HuH-7 (cell line): ENCODE measurements at places on chromosomes 1 and 21.

- no peak for DNase-seq
Measured at GRCh38 chr1:99297923-99298322, 33.6 kb downstream of the PLPPR4 start.

GRCh38 chr1:174023440-174023839 is 1.3 kb upstream of the RC3H1 start:
- no peak for DNase-seq

DNA sequence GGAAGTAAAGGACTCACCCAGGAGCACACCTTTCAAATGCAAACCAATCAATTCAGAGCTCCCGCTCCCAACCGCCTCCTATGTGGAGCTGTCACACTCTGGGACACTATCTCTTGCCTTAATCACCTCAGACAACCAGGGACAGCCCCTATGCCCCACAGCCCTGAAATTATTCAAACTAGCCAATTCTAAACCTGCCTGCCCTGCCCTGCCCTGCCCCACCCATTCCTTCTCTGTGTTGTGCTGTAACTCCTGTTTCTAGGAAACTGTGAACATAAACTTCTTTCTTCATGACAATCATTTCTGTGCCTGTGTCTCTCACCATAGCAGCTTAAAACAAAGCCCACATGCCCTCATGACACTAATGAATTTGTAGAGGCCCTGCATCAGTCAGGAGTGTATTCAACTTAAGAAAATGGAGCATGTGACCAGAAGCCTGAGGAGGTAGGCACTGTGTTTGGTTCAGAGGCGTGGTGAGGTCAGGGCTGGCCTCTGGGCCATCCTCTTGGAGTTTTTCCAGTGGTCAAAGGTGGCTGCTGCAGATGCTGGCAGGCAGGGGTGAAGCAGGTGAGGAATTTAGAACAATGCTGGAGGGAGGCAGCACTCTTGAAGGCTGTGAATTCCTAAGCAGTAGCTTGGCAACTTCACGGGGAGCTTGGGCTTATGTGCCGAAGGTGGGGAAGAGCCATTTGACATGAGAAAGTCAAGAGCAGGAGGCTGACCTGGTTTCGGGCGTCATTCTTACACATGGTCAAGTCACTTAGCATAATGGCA is 74.5 kb downstream of the RHOU start:
- DNase-seq: peak; percentile 37

- DNase-seq: no peak
Measured at GRCh38 chr21:35346697-35347096, 297.6 kb upstream of the RUNX1 start.

GRCh38 chr1:228964178-228965089 is 229.2 kb downstream of the RHOU start:
- peak; percentile 57 for DNase-seq

- no peak for DNase-seq
Measured at GRCh38 chr1:6425658-6426057, 1.1 kb downstream of the ESPN start.

DNA sequence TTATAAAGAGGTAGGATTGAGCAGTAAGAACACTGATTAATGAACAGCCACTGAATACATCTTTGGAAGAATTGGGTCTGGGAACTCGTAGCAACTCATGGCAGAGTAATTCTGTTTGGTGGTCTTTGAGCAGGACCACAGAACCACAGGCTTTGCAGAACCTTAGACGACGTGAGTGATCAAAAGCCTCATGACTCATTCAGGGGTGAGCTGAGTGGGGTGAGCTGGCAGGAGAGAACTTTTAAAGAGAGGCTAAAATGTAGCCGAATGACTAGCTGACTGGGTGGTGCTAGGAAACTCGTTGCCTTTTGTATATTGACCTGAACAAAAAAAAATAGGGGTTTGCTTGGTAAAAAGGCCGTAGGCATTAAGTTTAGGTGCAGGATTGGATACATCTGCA is 313.8 kb downstream of the TGFB2 start:
- DNase-seq: no peak

DNA sequence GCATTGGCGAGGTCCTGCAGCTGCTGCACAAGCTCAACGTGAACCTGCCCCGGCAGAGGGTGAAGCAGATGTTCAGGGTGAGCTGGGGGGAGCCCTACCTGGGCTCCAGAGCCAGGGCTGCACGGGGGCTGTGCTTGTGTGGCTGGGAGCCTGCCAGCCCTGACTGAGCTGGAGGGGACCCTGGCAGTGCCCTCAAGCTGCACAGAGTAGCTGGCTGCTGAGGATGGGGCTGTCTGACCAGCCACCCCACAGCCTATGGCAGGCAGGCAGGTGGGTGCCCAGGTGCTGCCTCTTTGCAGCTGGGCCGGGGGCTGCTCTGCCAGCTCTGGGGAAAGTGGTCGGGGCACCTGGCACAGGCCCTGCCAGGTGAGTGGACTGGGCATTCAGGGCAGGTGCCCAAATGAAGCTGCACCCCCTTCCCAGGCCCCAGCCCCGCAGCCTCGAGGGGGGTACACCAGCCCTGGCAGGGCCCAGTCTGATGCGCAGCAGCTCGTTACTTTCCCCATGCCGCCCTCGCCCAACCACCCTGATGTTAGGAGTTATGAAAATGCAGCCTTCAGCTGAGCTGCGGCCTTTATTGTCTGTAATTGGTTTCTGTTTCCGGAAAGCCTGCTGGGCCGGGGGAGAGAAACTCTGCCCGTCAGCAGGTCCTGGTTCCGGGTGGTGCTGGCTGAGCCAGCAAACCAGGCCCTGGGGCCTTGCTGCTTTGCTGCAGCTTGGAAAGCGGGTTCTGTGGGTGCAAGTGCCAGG is 4.3 kb downstream of the PLCH2 start:
- DNase-seq: no peak

DNA sequence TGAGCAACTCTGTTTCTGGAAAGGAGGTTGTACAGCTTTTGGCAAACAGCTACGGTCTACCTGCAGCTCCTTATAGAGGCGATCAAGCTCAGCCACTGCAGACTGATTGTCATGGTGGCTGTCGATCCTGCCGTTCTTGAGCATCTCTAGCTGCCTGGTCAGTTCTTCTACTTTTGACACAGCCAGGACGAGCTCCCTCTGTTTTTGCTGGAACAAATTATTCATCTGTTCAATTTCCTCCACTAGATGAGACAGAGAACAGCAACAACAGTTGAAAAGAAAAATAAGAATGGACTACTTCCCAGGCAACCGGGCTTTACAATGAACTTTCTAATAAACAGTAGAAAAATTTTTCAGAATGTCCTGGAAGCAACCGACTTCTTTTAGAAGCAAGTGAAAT is 42.5 kb downstream of the TP53BP2 start:
- no peak for DNase-seq

DNA sequence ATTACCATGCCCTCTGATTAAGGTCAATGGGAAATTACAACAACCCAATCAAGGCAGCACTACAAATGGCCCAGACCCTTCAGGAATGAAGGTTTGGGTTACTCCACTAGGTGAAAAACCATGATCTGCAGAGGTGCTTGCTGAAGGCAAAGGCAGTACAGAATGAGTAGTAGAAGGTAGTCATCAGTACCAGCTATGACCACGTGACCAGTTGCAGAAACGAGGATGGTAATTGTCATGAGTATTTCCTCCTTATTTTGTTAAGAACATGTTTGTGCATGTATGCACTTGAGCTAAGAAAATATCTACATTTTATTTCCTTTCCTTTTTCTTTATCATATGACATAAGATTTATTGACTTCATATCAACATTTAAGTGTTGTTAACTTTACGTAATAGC is 607.1 kb downstream of the KCNT2 start:
- DNase-seq: no peak

GRCh38 chr21:33308586-33309490 is 15.9 kb upstream of the IFNAR1 start:
- no peak for DNase-seq

DNA sequence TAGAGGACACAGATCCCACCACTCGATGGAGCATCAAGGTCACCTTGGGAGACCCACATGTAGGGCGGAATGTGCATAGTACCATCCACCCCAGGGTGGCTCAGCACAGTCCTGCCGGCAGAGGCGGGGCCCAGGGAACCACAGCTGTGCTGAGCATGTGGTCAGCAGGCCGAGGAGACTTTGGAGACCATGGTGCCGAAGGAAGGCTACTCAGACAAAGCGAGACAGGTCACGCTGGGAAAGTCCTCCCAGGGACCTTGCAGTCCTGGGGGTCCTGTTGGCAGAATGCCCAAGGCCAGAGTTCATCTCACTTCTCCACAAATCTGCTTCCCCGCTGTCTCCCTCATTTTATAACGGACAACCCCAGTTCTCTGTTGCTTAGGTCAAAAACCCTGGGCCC is 22.5 kb downstream of the WNT3A start:
- DNase-seq: no peak

DNA sequence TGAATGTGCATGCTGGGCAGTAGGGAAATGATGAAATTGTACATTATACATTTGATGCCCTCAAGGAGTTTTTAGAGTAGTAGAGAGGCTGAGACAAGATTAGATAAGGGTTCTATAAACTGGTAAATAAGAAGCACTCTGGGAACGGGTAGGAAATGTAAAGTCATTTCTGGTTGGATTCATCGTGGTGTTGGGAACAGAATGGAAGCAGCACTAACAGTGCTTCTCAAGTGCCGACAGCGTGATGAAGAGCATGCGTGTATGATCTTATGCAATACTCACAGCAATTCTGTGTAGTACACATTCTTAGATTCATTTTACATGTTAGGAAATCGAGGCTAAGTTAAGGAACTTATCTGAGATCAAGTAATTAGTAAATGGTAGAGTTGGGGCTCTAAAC is 45.9 kb downstream of the GPR88 start:
- no peak for DNase-seq

GRCh38 chr21:14306126-14306907 is 76.6 kb downstream of the HSPA13 start:
- DNase-seq: no peak

DNA sequence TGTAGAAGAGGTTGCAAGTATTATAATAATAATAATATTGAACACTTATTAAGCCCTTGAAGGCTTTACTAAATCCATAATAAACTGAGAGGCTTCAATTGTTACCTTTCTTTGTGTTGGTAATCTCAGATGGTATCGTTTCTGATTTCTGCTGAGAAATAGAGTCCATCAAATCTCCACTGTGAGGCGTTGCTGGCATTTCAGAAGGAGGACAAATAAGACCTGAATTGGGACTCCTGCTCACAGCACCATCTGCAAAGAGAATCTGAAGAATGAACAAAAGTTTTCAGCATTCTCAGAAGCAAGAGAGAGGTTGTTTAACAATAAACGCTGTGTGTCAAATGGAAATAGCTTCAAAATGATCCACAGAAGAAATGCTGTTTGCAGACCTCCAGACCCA is 93.7 kb downstream of the WDR3 start:
- DNase-seq: no peak

GRCh38 chr21:45034556-45035476 is 39.6 kb upstream of the ADARB1 start:
- DNase-seq: no peak

- DNase-seq: peak; percentile 65
Measured at GRCh38 chr21:43312751-43313169, 114.2 kb downstream of the SIK1 start.

DNA sequence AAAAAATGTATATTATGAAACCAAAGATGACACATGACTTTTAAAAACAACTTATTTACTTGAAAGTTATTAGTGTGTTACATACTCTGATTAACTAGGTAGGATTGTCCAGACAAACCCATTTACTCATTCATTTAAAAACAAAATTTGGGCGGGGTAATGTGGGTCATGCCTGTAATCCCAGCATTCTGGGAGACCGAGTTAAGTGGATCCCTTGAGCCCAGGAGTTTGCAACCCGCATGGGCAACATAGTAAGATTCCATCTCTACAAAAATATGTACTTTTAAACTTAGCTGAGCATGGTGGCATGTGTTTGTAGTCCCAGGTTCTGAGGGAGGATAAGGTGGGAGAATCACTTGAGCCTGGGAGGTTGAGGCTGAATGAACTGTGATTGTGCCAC is 1414.7 kb downstream of the PLA2G4A start:
- DNase-seq: no peak

DNA sequence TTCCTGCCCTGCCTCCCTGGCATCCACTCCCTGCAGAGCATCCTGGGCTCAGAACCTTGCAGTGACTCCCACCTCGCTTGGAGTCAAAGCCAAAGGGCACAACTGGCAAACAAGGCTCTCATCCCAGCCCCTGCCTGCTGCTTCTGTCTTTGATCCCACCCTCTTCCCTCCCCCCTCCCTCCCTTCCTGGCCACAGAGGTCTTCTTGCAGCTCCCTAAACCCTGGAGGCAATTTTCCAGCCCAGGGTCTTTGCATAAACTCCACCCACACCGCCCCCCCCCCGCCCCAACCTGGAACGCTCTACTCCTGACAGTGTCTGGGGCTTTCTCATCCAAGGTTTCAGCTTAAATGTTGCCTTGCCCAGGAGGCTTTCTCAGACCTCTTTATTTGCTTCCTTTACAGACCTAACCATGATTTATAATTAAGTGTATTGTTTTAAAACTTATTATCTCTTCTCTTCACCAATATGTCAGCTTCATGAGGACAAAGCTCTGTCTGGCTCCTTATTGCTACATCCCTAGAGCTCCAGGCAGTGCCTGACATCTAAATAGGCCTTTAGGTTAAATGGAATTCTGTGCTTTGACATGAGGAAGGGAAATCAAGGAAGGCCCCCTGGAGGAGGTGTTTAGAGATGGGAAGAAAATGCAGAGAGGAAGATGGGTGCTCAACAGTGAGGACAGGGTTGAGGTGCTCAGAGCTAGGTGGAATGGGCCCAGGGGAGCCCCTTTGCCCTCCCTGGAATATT is 37.7 kb upstream of the PADI1 start:
- DNase-seq: no peak

DNA sequence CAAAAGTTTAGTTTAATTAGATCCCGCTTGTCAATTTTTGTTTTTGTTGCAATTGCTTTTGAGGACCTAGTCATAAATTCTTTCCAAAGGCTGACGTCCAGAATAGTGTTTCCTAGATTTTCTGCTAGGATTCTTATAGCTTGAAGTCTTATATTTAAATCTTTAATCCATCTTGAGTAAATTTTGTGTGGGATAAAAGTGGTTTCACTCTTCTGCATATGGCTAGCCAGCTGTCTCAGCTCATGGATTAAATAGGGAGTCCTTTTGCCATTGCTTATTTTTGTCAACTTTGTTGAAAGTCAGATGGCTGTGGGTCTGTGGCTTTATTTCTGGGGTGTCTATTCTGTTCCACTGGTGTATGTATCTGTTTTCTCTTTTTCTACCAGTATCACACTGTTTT is 801.3 kb upstream of the ADGRL4 start:
- no peak for DNase-seq

DNA sequence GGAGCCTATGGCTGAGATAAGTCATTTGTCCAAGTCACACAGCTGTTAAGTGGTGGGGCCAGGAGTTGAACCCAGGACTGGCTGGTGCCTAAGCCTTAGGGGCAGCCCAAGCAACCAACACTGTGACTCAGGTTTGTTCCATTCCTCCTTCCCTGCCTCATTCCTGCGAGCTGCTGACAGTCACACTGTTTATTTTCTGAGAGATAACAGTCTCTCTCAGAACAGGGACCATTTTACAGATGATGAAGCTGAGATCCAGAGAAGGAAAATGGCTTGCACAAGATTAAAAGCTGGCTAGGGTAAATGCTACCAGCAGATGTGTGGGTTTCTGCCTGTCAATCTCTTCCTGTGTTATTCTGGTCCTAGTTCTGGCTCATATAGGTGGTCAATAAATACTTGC is 24.3 kb upstream of the TCEA3 start:
- DNase-seq: no peak
